T-cell (primary cell): ENCODE measurements at places on chromosomes 4 and X.

- no peak for DNase-seq
These were observed 105.9 kb downstream of the SHROOM4 start for GRCh38 chrX:50707955-50708699.

DNA sequence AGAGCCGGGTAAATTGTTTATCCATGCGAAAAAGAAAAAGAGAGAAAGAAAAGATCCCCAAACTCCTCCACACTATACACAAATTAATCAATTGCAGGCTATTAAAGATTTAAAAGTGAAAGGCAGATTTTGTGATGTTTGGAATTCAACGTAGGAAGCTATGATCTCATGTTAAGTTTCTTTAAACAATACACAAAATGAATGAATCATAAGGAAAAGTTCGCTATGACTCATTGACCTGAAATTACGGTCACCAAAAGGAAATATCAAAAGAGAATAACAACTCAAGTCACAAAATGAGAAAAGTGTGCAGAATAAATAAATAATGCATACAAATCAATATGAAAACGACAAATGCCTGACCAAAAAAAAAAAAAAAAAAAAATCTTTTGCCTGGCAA, 28.6 kb downstream of the CLNK start:
- no peak for DNase-seq

GRCh38 chr4:20288846-20289512, 37.3 kb downstream of the SLIT2 start:
- no peak for DNase-seq

DNA sequence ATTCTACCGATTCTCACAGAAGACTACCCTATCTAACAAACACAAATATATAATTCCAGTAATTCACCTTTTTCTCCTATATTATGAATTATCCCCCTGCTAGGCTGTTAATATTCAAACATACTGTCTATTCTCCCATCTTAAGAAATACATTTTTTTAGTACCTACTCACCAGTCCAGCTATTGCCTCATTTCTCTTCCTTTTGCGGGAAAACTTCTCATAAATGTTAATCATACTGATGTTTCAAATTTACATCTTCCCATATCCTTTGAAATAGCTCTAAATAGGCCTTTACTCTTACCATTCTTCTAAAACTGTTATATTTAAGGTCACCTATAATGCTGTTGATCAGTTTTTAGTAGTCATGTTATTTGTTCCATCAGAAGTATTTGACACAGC, 759.1 kb upstream of the SLIT2 start:
- DNase-seq: no peak

DNA sequence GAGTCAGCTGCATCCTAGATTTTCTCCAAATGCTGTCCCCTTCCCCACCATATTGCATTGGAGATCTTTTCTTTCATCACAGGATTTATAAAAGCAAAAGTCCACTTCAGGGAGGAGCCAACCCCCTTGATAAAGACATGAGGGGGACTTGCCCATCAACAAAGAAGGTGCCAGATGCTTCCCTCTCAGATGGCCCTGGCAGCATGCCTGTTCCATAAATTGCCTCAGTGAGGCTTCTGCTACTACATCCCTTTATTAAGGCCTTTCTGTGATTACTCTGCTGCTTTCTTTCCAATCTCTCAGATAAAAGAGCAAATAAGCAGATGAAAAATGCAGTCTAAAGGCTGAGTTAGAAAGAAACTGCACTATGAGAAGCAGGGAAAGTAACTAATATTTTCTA, 511.6 kb downstream of the PACRGL start:
- DNase-seq: no peak

DNA sequence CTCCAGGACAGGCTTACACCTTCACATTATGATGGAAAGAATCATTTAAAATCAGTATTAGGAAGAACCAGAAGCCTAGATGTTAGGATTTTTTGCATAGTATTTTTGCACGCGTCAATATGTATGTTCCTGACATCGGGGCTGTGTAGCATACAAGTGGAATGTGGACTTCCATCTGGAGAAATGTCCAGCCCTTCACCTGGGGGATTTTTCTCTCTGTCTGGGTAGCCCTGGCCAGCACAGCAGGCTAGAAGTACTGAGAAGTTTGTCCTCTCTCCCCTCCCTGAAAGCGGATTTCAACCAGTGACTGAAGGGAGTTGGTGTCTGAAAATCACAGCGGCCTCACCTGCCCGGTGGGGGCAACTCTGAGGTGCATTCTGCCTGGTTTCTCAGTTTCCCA, 10.4 kb upstream of the KLHL8 start:
- no peak for DNase-seq

GRCh38 chrX:100928660-100929613, at the start of gene XKRX:
TSS of gene XKRX (minus strand) at chrX:100928917. CDS start at chrX:100928304, 613 bp downstream.
- DNase-seq: peak; percentile 48

DNA sequence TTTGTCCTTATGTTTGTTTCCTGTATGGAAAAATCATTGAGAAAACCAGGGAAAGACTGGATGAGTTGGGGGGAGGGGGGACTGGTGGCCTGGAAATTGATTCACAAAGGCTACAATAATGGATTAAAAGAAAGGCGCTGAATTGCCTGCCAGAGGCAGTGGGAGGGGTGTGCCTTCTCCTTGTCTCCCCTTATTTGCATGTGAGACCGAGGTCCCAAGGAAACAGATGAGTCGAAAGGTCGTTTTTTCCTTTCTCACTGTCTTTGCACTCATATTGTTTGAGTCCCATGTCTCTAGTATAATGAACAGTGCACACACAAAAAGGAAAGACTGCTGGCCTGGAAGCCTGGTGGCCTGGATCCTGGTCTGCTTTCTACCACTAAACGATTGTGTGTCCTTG, 86.6 kb upstream of the ZDHHC15 start:
- DNase-seq: no peak

DNA sequence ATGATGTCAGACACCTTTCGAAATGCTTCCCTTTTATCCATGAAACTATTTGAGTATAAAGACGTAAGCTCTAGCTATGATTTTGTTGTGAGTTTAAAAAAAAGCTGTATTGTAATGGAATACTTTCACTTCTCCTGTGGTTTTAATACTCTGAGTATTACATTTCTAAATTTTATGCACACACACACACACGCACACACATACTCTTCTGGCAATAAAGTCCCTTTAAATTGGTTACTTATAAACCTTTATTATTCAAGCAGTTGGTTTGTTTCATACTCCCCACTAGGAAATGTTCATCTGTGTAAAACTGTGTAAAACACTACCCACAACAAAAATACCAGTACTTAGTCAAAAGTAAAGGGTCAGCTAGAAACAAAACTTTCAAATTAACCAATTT, 18.2 kb downstream of the VAMP7 start:
- DNase-seq: no peak

- no peak for DNase-seq
These were observed 6.5 kb upstream of the ARHGAP6 start for GRCh38 chrX:11672213-11672612.

DNA sequence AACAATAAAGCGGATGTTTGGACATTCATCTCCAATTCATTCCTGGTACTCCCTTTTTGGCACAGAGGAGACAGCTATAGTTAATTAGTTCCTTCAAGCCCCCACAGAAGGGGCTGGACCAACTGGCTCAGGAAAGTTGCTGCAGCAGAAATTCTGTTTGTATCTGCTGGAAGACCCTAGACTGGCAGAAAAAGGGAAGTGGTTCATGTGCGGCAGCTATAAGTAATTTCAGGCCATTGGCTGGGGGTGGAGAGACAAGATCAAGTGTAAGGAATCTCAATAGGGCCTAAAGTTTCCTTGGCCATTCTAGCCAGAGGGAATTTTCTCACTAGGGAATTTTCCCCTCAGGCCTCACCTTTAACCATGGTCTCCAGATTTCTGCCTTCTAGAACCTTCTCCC, 89.9 kb upstream of the DHX15 start:
- no peak for DNase-seq

GRCh38 chr4:89489338-89489771, 181.8 kb upstream of the GPRIN3 start:
- no peak for DNase-seq

- DNase-seq: no peak
These were observed 35.3 kb downstream of the HPGDS start for GRCh38 chr4:94307231-94307871.

DNA sequence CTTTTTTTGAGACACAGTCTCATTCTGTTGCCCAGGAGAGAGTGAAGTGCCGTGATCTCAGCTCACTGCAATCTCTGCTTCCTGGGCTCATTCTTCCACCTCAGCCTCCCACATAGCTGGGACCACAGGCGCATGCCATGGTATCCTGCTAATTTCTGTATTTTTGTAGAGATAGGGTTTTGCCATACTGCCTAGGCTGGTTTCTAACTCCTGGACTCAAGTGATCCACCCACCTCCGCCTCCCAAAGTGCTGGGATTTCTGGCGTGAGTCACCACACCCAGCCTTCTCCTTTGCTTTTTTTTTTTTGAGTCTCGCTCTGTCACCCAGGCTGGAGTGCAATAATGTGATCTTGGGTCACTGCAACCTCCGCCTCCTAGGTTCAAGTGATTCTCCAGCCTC, 94.1 kb downstream of the PDS5A start:
- DNase-seq: no peak

GRCh38 chr4:103496800-103497199, 223.0 kb downstream of the TACR3 start:
- no peak for DNase-seq

DNA sequence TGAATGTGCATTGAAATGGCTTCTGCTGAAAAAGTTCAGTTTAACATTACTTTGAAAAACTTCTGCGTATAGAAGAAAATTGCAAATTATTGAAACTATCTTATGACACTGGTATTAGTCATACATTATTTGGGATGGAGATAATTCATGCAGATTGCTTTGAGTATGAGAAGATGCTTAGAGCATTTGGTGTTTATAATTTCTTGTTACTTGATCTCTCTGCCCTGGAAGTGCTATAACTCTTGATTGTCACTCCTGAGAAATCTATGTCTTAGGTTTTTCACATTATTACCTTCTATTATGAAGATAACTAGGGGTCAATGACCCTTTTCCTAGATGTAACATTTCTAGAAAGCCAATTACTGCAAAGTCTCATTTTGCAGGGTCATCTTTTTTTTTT, 36.4 kb downstream of the TMEM131L start:
- DNase-seq: no peak

GRCh38 chr4:44493924-44494323, 45.3 kb upstream of the KCTD8 start:
- no peak for DNase-seq

GRCh38 chrX:41720125-41720779, 3.7 kb upstream of the GPR82 start:
- DNase-seq: peak; percentile 32

- no peak for DNase-seq
These were observed 53.6 kb downstream of the KLHL13 start for GRCh38 chrX:118062817-118063615.

GRCh38 chr4:119729835-119730670, 101.4 kb upstream of the PDE5A start:
- no peak for DNase-seq

GRCh38 chr4:5615496-5616075, 92.8 kb downstream of the EVC2 start:
- no peak for DNase-seq

DNA sequence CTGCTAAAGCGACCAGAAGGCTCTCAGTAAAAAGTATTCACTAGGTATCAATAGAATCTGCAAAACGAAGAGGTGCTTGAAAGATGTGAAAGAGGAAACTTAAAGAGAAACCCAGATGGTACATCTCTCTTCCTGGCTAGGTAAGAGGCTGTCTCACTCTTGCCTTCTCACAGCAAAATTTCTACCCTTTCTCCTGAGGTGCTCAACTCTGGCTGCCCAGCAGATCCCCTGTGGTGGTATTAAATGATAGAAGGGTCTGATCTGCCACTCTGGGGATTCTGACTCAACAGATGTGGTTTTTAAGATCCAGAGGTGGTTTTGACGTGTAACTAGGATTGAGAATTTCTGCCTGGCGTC, 14.9 kb upstream of the TSPAN5 start:
- DNase-seq: no peak

GRCh38 chr4:71930459-71930858, 101.3 kb upstream of the NPFFR2 start:
- no peak for DNase-seq

- no peak for DNase-seq
These were observed 72.4 kb downstream of the PAPSS1 start for GRCh38 chr4:107647591-107647990.

DNA sequence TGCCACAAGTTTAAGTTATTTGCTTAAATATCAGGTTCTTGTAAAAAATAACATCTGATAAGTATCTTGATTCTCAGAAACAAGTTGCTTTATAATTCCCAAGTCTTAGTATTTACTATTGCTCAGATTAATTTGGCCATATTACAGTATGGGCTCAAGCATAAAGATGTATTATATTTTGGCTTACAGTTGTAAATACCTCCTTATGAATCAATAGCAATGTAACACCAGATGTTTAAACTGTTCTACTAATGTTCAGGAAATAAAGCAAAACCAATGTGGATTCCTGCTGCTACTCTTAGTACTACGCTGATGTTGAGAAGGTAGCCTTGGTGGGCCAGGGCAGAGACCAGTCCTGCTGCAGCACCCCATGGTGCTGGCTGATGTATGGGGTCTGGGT, 102.7 kb downstream of the MGST2 start:
- no peak for DNase-seq

DNA sequence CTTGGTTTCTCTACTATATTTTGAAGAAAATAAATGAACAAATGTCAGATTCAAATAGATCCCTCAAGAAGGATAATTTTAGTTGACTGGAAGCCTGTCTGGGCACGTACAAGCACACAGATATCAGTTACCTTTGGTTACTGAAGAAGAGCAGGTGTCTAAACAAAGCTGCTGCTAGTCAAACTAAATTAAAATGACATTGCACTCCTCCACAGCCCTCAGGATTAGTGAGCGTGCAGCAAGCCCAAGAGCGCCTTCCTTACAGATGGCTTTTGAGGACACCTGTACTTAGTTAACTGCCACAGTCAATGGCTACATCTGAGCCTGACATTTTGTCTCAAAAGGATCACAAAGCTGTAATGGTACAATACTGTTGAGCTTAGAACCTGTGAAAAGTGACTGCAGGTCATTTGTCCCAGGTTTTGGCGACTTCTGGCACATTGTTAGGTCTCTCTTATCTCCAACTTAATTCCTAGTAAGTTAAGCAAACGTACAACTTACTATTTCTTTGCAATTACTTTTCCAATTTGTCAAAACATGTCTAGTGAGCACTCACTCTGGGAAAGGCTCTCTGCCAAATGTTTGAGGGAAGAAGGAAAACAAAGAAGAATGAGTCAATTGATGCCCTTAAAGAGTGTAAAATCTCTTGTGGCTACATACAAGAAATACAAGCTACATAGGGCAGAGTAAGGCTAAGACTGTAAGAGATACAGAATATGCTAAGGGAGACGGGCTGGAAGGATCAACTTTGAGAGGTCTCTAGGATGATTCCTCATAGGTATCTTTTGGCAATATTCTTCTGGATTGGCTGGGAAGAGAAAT, 25.6 kb upstream of the DAPP1 start:
- DNase-seq: no peak

DNA sequence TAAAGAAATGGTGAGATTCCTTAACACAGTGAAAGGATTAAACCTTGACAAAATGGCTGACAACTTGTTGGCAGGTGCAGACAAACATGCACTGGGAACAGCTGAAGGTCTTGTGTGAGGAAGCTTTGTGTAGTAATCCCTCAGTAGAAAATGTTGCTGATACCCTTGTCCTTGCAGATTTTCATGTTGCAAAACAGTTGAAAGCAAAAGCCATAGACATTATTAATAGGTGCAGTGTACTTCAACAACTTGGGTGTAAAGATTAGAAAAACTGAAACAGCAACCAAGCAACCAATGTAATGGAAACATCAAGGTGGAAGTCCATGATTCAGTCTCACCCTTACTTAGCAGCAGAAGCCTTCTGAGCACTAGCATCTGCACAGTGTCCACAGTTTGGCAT, 29.8 kb downstream of the UGT2B7 start:
- no peak for DNase-seq
